ENCODE measurements at places on chromosomes 5 and 9.

DNA sequence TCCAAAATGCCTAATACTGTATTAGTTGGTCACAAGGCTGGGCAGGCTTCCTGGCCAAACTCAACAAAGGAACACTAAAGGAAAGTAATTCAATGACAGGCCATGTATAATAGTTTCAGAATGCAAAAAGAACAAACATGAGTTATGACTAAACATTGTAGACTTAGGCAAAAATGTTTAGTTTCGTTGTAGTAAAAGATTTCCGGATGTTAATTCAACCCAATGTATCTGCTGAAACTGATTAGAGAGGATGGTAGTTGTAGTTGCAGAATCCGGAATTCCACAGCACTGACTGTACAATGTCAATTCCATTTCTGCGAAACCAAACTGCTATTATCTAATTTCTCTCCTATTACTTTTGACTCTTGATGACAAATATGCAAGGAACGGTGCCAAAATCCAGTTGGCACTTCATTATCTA is 117.9 kb upstream of the FST start:
- DNase-seq: no peak

DNA sequence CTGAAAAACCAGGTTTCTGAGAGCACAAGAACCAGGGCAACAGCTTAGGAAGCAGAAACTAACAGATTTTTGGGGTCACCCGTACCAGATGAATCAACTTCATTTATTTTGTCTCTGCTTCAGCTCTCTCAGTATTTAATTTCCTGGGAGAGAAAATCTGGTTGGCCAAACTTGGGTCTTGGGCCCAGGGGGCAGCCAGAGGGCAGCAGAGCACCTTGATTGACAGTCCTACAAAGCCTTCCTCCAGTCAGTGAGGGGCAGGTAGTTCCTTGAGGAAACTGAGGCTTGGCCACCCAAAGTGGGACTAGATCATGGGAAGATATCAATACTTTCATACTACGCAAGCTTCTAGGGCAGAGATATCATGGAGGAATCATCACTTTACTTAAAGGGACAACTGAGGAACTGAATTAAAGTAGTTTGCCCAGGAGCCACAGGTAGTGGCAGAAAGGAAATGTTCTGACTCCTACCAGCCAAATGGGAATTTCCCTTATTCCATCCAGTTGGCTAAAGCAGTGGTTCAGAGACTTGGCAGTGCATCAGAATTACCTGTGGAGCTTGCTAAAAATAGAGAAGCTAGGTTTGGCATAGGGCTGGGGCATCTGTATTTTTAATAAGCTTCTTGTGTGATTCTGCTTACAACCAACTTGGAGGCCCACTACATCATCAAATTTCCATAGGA is 21.5 kb upstream of the ARHGAP26 start:
- DNase-seq: peak; percentile 7

- DNase-seq: no peak
Observed at GRCh38 chr5:85479849-85480248, 1095.2 kb upstream of the EDIL3 start.

DNA sequence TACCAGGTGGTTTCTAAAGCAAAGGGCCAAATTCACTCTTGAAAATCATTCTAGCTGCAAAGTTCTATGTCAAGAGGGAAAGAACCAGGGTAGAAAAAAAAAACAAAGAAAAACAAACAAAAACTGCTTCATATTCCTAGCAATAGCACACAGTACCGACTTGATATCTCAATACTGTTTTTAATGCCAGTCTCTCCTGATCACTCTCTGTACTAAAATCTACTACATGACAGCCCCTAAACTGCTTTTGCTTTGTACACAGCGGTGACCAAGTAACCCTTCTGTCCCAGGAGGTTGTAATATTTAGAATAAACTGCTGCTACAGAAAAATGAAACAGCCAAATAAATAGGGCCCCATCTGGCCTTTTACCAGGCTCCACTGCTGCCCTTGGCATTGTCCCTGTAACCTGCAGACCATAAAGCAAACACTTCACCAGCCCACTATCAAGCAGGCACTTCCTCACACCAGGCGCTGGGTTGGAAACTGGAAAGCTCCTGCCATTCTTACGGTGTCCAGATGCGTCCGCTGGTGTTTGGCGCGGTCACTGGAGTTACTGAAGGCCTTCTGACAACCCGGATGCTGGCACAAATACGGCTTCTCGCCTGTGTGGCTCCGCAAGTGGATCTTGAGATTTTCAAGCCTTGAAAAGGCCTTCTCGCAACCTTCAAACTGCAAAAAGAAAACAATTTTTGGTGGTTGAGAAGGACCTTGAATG is 363.2 kb downstream of the GLIS3 start:
- no peak for DNase-seq

- no peak for DNase-seq
Observed at GRCh38 chr5:136729901-136730355, 364.6 kb upstream of the TRPC7 start.

DNA sequence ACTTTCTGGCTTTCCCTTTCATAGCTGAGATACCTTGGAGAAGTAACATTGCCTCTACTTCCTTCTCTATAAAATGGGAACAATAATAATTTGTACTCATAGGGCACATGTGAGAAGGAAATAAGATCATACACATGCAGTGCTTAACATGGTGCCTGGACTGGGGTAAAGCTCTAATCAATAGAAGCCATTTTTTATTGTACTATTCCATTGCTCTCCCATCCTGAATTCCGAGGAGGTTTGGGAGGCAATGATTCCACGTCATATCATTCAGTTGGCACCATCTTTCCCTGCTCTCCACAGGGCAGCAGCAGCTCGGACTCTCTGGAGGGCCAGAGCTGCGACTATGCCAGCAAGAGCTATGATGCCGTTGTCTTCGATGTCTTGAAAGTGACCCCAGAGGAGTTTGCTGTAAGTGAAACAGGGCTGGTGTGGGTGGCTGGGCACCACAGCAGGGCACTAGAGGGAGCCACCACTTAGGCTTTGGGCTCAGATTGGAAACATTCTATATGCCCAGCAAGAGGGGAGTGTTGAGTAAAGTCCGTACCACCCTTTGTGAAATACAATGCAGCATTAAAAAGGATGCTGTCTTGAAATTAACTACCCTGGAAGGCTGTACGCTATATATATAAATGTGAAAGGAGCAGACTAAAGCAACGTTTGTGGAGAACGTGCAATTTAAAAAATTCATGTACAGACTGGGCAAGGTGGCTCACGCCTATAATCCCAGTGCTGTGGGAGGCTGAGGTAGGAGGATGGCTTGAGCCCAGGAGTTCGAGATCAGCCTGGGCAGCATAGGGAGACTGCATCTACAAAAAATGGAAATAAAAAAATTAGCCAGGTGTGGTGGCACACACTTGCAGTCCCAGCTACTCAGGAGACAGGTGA is 51.2 kb downstream of the RALGPS1 start:
- DNase-seq: no peak

GRCh38 chr9:97411440-97411788 is 482 bp upstream of the TDRD7 start:
- DNase-seq: no peak

GRCh38 chr5:139912158-139912557 is 116.5 kb downstream of the PSD2 start:
- no peak for DNase-seq

DNA sequence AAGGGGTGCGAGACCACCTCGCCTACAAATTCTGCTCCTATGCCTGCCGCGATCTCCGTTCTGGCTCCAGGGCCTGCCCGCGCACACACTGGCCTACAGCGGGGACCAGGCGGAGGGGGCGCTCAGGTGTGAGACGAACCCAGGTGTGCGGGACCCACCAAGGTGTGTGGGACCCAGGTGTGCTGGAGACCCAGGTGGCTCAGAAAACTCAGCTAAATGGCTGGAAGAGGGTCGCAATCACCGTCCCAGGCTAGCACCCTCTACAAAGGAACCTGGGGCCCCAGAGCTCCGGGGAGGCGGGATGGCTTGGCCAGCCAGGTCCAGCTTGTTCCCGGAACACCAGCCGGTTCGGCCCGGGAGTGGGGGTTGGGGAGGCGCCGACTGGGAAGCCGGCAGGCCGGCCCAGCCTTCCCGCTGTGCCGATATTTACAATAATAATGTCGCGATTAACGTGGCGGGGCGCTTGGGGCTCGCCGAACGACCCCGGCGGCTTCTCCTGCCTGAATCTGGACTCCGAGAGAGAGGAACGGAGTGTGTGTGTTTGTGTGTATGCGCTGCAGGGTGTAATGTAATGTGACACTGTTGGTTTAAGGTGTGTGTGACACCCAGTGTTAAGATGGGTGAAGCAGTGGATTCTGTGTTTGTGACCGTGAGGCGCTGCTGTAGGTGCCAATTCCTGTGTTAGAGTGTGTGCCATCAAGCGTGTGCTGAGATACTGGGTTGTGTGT is 1.4 kb downstream of the PCDH1 start:
- no peak for DNase-seq

DNA sequence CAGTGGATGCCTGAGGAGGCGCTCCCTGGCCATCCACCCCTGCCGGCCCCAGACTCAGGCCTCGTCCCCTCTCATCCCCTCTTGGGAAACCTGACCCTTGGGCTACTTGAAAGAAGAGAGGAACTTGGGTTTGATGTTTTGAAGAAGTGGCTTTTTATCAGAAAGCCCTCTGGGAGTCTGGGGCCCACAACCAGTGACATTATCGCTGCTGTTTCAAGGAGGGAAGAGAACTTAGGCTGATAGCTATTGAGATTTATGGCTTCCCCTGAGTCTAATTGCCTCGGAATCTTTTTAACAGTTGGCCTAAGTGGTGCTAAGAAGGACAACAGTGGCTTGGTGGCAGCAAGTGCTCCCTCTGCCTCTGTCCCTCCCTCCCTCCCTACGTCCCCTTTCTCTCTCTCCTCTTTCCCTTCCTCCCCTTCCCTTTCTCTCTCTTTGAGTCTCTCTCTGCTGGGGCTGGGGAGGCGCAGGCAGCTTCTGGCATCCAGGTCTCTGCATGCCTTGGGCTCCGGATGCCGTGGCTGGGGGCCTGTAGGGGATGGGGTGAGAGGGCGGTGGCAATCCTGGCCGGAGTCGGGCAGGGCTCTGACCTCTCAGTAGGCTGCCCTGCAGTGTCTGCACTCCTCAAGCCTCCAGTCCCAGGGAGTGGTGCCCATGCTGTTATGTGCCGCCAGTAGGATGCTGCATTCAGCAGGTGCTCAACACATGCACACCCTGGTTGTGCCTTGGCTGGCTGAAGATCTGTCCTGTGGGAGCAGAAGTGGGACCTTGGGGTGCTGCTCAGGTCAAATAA is 49.6 kb upstream of the RXRA start:
- DNase-seq: no peak

- DNase-seq: no peak
Observed at GRCh38 chr5:5480481-5481111, 58.1 kb downstream of the ICE1 start.

DNA sequence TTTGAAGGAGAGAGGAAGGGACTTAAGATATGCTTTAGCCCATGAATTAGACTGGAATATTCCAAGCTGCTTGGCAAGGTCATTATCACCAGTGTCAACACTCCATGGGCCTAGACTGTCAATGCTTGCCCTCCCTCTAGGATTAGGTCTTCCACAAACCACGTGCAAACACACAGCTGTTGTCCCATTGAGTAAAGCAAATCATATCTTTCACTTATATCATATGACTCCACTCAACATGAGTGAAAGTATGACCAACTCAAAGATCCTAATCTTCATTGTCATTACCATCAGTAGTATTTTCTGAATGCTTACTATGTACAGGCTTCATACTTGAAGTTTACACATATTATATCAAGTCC is 57.0 kb upstream of the GRAMD2B start:
- no peak for DNase-seq

GRCh38 chr5:74241751-74242140 is 398.8 kb downstream of the ENC1 start:
- no peak for DNase-seq

GRCh38 chr5:42636425-42636824 is 120.2 kb upstream of the CCDC152 start:
- no peak for DNase-seq

DNA sequence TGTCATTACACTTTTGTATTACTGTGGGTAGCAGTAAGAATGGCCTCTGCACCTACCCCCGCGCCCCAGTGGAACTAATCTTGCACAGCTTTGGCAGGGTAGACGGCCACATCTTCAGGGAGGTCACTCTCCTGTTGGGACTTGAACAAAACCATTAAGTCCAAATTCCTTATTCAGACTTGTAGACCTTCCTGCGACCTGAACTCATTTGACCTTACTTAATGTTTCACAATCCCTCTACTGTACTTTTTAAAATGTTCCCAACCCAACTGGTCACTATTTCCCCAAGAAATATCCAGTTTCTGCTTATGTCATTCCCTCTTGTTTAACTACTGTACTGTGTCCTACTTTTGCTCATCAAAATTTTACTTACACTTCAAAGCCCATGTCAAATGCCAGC is 5.3 kb upstream of the FAM120AOS start:
- no peak for DNase-seq

DNA sequence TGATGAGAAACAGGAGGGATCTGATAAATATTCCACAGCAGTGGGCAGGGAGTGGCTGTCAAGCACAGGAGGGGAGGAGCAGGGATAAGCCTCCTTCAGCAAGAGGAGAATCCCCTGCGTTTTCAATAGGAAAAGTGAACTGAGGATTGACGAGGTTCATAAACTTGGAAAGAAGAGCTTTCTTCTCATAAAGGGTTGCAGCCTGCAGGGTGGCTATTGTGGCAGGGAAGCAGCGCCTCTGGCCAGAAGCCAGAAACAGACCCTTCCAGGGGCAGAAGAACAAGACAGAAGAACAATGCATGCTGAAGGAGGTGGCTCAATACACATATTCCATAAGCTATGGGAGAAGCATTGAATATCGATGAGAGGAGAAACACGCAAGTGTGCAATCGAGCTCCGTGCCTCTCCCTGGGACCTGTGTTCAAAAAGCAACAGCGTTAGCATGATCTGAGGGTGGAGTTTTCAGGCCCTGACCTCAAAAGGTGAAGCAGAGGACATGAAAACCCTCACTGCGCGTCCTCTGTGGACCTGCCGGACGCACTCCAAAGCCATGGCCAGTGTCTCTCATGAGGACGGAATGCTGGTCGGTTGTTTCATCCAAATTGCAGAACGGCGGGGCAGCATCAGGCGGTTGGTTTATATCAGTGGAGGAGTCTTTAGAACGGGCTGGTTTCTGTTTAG is 67.6 kb downstream of the ANKRD33B start:
- DNase-seq: no peak

- DNase-seq: no peak
Observed at GRCh38 chr5:168408561-168409305, 77.5 kb upstream of the RARS1 start.

GRCh38 chr9:116383936-116384335 is 230.3 kb downstream of the PAPPA start:
- no peak for DNase-seq

DNA sequence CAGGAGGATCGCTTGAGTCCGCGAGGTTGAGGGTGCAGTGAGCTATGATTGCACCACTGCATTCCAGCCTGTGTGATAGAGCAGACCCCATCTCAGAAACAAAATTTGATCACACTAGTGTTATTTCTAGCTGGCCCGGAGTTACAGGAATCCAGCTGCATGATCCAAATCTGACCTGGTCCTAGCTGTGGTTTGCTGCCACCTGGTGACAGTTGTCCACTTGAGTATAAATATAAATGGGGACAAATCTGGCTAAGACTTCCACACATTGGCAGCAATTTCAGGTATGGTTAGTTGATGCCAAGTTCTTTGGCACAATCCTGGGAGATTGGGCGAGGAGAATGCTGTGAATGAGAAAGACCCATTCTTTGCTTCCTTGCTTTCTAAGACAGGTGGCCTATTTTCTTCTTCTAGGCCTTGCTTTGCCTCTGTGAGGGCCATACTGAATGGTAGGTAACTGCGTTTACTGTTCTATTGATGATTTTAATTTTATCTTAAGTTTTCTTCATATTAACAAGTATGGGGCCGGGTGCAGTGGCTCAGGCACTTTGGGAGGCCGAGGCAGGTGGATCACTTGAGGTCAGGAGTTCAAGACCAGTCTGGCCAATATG is 35.4 kb downstream of the UBE2R2 start:
- DNase-seq: peak; percentile 31

- DNase-seq: no peak
Observed at GRCh38 chr9:92729735-92730155, 34.9 kb downstream of the BICD2 start.
